ENCODE measurements at places on chromosomes 12 and 14.

DNA sequence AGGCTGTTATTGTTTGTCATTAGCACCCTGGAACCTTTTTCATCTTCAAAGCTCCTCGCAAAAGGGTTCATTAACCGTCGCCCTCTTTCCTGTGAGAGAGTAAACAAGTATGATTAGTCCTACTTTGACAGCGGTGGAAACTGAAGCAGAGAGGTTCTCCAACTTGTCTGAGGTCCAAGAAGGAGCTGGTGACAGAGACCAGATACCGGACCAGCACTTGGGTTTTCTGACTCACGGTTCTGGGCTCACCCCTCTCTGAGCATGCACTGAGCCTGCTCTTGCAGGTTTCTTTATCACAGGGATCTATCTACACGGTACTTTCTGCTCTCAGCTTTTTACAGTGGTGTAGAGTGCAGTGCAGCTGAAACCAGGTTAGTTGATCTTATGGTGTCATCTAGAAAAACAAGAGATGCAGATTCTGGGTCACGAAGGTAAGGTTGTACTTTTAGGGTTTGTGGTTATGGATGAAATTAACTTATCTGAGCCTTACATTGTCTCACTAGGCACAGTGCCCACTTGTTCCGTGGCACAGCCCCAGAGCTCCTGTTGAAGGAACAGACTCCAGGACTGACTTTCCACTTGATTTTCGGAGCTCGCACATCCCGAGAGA lies 62.1 kb downstream of the PPP2R5C start:
- DNase-seq, result peak; percentile 72

DNA sequence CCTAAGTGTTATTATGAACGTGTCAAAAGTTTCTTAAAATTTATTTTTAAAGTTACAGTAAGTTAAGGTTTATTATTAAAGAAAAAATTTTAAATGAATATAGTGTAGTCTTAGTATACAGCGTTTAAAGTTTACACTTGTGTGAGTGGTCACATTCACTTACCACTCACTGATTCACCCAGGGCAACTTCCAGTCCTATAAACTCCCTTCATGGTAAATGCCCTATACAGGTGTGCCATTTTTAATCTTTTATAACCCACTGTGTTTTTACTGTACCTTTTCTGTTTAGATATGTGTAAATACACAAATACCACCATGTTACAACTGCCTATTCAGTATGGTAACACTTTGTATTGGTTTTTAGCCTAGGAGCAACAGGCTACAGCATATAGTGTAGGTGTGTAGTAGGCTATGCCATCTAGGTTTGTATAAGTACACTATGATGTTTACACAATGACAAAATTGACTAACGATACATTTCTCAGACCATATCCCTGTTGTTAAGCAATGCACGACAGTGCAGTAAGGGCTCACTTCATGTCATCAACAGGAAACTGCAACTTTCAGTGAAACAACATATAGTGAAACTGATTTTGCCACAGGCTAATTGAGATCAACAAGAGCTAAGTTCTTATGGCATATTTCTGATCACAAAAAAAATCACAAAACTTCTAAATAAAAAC lies 112.0 kb upstream of the TMCC3 start:
- DNase-seq, result peak; percentile 38

GRCh38 chr14:100684154-100684553 lies 42.5 kb upstream of the DLK1 start:
- DNase-seq, result no peak

DNA sequence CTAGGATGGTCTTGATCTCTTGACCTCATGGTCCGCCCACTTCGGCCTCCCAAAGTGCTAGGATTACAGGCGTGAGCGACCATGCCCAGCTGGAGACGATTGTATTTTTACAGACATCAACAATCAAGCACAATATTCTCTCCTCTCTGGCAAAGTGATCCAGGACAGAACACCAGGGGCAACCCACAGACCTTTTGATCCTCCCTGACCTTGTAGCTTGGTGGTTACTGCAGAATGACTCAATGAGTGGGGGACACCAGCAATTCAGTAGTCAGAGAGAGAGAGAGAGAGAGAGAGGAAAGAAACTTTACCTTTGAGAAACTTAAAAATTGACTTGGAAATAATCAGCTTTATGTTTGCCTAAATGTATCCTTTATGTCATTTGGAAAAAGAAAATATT lies 51.2 kb downstream of the DRAM1 start:
- peak; percentile 46 for DNase-seq

DNA sequence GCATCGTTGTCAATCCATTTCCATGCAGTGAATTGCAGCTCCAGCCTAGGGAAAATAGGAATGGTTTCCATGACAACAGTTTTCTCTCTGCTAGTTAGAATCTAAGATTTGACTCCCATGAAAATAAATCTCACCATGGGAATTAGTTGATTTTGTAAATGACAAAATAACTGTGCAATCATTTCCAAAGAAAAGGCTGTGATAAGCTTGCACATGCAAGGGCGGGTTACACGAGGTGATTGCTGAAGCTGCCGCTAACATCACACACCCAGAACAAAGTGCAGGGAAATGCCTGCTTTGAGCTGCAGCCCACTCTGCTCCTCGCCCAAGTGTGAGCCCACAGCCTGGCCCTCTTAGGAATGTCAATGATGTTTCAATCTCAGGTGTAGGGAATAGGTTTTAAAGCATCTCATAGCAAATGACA lies 53.8 kb downstream of the TRIM9 start:
- DNase-seq, result no peak

DNA sequence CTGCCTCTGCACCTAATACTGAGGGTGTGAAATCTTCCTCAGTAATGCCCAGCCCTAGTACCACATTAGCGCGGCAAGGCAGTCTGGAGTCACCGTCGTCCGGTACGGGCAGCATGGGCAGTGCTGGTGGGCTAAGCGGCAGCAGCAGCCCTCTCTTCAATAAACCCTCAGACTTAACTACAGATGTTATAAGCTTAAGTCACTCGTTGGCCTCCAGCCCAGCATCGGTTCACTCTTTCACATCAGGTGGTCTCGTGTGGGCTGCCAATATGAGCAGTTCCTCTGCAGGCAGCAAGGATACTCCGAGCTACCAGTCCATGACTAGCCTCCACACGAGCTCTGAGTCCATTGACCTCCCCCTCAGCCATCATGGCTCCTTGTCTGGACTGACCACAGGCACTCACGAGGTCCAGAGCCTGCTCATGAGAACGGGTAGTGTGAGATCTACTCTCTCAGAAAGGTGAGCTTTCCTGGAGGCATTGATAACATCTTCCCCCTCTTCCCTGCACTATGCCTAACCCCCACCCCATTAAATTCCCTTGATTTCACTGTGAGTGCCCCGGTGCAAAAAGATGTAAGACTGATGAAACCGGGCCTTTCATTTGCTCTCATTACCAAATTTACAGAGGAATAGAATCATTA lies 291.4 kb downstream of the NAV3 start:
- DNase-seq, result no peak

DNA sequence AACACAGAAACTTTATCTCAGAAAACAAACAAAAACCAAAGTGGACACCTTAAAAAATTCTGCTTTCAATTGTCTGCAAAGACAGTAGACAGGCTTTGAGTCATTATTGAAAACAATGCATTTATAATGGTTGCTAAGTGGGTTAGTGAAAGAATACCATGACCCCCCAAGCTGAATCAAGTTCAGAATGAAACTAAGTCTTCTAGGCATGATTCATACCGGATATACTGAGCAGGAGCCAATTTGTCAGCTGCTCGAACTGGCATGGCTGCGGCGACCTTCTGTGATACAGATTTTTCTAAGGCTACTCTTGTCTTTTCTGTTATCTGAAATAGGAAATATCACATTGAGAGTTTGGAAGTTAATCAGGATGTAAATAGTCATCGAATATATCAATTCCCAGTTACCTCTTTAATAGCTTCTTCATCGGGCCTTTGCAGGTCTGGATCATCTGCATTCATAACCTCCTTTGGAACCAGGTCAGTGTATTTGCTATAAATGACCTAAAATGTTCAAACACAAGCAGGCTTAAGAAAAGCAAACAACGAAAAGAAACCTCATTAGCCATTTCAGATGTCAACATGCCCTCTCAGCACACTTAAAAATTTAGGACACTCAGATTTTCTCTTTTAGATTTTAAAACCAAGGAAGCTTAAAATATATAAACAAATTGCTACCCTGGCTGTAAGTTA lies 22.3 kb downstream of the SNW1 start:
- no peak for DNase-seq

DNA sequence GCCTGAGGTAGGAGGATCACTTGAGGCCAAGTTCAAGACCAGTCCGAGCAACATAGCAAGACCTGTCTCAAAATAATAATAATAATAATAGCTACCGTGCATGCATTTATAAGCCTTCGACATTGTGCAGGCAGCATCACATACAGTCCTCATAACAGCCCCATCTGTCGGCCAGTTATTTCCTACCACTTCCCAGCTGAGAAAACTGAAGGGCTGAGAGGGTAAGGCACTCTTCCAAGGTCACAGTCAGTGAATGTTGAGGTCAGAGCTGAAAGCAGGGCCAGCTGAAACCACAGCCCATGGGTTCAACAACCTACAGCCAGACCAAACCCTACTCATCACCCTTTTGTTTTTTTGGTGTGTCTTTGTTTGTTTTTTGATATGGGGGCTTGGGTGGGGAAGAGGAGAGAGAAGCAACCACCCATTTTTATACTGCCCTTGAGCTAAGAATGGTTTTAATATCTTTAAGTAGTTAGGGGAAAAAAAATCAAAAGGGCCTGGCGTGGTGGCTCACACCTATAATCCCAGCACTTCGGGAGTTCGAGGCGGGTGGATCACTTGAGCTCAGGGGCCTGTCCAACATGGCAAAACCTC lies 16.8 kb upstream of the ITPK1 start:
- no peak for DNase-seq

- peak; percentile 82 for DNase-seq
These were observed at the start of gene AJUBA for GRCh38 chr14:22982477-22983245. Gene AJUBA (minus strand): TSS chr14:22982551. CDS start chr14:22982266, 285 bp downstream.

DNA sequence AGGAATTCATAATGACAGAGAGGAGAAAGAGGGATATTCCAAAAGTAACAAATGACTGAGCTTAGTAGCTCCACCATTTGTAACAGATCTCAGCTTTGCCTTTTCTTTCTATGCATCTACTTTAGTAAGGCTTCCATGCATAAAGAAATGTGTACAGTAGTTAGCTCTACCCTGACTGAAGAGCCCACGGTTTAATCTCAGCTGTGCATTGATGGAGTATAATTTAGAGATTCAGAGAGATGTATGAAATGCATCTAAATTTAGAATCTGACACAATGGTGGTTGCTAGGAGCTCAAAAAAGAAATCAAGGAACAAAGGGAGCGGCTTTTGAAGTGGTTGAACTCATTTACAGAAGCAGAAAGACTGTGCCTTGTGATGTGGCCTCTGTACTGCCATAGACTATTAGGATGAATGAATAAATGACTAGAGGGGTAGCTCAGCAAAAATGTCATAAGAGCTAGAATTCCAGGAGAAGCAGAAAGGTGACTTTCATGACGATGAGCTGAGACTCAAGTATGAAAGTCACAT lies 838.6 kb downstream of the RPS29 start:
- no peak for DNase-seq

- DNase-seq, result peak; percentile 14
These were observed 80.1 kb downstream of the CEP83 start for GRCh38 chr12:94379479-94380113.

DNA sequence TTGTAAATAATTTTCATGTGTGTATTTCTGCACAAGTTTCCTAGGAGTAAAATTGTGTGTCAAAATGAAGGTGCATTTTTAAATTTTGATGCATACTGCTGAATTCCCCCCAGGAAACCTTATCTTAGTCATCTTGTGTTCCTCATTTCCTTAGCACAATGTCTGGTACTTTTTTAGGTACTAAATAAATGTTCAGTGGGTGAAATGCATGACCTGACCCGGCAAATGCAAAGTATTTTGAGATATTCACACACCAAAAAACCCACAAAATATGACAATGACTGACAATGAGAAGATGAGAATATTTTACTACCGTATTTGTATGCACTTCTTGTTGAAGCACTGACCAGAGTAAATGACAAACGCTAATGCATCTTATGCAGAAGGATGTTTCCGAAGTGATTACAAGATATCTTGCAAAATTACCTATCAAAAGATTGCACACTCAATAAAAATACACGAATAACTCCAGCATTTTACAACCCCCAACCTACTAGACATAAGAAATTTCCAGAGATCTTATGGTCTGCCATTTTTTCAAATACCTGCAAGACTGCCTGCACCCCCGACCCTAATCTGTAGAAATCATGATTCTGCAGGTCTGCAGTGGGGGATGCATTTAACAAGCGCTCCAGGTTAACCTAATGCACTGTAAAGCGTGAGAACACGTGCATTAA lies 895 bp upstream of the PRKAB1 start:
- peak; percentile 63 for DNase-seq

Measured in GM06990 (cell line).